NCI-H187 treated with DMSO at 0.1 percent for 48 hours (cell line): ENCODE measurements at places on chromosomes 6 and 20.

DNA sequence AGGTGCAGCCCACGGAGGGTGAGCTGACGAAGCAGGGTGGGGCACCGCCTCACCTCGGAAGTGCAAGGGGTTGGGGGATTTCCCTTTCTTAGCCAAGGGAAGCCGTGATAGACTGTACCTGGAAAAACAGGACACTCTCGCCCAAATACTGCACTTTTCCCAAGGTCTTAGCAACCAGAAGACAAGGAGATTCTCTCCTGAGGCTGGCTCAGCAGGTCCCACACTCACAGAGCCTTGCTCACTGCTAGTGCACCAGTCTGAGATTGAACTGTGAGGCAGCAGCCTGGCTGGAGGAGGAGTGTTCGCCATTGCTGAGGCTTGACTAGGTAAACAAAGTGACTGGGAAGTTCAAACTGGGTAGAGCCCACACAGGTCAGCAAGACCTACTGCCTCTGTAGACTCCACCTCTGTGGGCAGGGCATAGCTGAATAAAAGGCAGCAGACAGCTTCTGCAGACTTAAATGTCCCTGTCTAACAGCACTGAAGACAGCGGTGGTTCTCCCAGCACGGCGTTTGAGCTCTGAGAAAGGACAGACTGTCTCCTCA is 28.0 kb downstream of the SYNE1 start:
- no peak for DNase-seq

GRCh38 chr6:135360222-135360621 is 137.3 kb downstream of the AHI1 start:
- no peak for DNase-seq

DNA sequence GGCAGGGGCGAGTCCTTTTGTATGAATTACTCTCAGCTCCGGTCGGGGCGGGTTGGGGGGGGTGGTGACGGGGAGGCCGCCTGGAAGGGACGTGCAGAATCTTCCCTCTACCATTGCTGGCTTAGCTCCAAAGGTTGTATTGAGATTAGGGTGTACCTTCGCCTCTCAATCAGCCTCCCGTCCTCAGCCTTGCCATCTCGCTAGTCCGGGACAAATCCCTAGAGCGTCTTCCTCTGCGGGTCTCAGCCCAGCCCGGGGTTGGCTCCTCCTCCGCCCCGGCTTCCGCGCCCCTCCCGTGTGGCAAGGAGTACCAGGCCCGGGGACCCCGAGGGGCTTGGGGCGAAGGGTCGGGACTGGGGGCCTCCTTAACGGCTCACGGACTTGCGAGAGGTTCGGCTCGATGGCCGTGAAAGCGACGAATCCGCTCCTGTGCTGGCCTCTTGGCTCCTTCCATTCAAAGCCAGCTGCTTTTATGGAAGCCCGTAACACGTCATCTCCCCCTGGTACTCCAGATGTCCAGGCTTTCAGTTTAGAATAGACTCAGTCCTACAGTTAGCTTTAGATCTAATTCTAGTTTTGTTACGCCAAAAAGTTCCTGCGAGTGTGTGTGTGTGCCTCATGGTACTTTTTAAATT is 636 bp upstream of the EEF1A1 start:
- no peak for DNase-seq

DNA sequence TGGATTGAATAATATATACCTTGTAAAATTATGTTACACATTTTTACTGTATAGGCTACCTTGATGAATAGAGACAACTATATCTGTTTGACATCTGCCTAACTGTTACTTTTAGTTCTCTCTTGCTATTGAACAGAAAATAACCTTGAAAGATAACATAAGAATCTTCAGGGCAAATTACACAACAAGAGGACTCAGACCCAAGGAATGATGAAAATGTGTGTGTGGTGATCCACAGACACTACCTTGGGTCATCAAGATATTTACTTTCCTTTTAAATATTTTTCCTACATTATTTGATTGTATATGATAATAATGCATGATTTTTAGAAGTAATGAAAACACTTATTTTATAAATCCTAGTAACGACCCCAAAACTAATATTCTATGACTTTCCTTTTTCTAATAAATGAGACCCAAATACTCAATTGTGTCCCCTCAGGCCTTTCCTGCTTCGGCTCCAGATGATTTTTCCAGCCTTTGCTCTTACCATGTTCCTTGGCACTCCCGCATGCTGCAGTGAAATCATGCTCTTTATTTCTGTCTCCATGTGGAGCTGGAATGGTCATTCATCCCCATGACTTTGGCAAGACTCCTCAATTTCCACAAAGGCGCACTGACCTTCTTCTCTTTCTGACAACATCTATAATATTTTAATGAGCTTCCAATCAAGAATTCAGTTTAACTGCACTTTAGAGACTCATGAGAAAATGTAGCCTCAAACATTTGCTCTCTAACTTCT is 187.6 kb downstream of the EPM2A start:
- no peak for DNase-seq
